ENCODE measurements at places on chromosomes 5 and 9.

- no peak for DNase-seq
Measured at GRCh38 chr9:134669399-134669955, 27.9 kb downstream of the COL5A1 start.

- DNase-seq = no peak
Measured at GRCh38 chr5:5298068-5298633, 124.3 kb upstream of the ICE1 start.

- DNase-seq = no peak
Measured at GRCh38 chr5:15522187-15522520, 22.2 kb downstream of the FBXL7 start.

- DNase-seq = no peak
Measured at GRCh38 chr5:82106756-82107155, 134.9 kb downstream of the ATG10 start.

DNA sequence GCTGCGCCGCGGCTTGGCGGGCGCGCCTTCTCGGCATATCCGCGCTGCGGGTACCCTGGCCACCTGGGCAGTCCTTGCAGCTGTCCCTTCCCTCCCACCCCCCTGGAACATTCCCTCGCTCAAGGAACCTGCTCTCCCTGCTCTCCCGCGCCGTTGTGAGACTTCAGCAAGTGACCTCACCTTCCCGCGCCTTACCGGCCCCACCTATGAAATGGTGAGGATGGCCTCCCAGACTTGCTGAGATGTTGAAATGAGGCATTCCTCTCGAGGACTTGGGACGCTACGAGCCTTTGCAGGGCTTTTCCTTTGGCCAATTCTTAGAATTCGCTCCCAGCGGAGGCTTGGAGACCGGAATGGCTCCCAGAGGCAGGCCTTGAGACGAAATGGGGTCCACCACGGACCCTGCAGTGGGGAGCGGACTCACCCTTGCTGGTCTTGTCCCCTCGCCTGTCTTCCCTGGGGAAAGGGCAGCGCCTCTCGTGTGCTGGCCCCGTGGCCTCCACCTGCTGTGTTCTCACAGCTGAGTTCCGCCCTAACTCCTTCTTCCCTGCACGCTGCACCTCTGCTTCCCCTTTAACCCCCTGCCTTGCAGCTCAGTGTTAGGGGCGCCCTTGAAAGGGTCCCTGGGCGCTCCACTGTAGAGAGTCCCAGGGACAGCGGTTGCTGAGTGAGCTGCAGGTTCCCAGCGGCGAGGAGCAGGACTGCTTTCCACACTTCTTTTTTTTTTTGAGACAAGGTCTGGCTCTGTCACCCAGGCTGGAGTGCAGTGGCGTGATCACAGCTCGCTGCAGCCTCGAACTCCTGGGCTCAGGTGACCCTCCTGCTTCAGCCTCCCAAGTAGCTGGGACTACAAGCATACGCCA lies 907 bp downstream of the HMCN2 start:
- no peak for DNase-seq

DNA sequence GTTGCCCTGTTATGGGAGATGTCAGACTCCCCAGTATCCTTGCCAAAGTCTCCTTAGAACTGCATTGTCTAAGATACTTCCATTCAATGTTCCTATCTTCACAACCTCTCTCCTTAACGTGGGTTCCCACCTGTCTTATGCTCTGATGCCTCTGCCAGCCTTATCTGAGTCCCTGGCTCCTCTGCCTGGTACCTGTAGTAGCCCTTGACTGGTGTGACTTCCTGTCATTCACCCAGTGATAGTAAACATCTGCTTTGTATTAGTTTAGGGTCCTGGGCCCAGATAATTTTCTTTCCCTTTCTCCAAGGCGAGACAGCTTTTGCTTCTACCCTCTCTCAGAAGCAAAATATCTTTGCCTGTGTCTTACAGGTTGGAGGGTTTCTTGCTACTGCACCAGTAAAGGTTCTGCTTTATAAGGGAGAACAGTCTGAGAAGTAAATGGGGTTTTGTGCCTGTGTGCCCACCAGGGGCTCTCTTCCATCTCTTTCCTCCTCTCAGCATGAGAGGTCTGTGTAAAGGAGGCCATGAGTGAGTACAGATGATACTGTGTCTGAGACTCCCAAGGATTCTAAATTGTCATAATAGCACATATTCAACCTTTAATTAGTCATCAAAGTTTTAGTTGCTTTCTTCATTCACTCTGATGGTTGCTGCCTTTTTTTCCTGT lies 220.8 kb downstream of the PRR16 start:
- DNase-seq = no peak

DNA sequence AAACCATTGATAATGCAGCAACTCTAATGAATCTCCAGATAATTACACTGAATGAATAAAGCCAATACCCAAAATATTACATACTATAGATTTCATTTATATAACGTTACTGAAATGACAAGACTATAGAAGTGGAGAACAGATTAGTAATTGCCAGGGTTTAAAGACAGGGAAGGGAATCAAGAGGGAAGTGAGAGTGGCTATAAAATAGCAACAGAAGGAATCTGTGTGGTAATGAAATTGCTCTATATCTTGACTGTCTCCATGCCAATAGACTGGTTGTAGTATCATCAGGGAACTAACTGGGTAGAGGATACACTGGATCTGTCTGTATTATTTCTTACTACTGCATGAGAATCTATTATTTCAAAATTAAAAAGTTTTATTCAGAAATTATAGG lies 396.5 kb upstream of the RPS23 start:
- no peak for DNase-seq

DNA sequence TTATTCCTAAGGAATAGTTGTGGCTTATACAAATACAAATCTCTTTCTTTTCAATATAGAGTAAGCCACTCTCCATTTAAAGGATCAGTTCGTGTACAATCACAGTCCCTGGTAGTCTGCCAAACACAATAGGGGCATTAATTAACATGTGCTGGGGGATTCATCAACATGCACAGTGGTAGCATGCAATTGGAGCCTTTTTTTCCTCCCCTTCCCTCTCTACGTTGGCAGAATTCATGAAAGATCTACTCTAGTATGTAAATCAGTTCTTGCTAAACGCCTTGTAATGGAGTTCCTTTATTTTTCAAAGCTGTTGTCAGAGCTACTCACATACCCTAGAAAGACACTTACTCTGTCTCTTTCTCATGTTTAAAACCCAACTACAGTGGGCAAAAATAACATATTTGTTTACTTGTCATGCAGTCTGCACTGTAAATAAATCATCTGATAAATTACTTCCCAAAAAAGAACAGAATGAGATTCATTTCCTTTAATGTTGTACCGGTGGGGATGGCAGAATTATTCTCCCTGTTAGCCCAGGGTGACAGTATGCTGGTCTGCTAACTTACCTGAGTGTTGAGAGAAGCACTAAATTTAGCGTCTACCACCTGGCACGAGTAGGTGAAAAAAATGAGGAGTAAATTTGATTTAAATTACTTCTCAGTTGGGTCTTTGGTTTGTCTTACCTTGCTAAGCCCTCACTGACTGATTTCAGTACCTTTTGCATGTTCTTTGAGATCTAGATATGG lies 341.5 kb upstream of the CCNH start:
- no peak for DNase-seq

- DNase-seq = no peak
Measured at GRCh38 chr9:125931211-125931610, 184.0 kb downstream of the PBX3 start.

DNA sequence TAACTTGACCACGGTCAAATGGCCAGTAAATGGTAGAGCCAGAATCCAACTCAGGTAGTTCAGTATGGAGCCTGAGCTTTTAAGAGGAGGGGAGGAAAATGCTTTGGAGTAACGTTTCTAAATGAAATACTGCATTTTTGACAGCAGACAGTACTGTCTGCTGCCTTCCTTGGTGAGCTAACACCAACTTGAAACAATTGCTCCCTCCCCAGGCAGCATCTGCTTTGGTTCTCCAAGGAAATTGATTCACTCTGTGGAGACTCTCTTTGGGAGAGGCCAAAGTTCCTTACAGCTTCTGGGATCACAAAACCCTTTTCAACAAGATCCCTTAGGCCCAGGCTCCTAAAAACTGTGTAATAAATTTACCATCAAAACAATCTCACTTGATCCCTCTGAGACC lies 75.2 kb upstream of the SSBP2 start:
- no peak for DNase-seq

DNA sequence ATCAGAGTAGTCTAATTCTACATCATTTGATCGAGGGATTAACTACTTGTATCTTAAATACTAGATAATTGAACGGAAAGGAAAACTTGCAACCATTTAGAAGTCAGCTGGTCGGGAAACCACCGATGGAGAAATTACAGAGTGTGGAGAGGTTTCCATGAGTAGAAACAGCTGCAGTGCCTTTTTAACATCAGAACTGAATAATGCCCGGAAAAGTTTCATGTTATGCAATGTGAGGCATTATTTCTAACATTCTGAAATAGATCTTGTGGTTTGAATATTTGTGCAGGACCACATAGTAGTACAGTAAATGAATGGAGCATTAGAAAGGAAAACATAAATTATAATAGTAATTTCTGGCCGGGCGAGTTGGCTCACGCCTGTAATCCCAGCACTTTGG lies 88.1 kb upstream of the RNF180 start:
- DNase-seq = no peak

GRCh38 chr9:92507496-92507895 lies 25.2 kb upstream of the ASPN start:
- DNase-seq = no peak

GRCh38 chr5:19179571-19179970 lies 808.4 kb downstream of the CDH18 start:
- DNase-seq = no peak

GRCh38 chr5:72108202-72109061 lies 1.2 kb downstream of the MAP1B start:
- no peak for DNase-seq

GRCh38 chr5:91670563-91670962 lies 287.4 kb upstream of the ARRDC3 start:
- no peak for DNase-seq

GRCh38 chr5:180104168-180104530 lies 32.6 kb upstream of the RNF130 start:
- no peak for DNase-seq

DNA sequence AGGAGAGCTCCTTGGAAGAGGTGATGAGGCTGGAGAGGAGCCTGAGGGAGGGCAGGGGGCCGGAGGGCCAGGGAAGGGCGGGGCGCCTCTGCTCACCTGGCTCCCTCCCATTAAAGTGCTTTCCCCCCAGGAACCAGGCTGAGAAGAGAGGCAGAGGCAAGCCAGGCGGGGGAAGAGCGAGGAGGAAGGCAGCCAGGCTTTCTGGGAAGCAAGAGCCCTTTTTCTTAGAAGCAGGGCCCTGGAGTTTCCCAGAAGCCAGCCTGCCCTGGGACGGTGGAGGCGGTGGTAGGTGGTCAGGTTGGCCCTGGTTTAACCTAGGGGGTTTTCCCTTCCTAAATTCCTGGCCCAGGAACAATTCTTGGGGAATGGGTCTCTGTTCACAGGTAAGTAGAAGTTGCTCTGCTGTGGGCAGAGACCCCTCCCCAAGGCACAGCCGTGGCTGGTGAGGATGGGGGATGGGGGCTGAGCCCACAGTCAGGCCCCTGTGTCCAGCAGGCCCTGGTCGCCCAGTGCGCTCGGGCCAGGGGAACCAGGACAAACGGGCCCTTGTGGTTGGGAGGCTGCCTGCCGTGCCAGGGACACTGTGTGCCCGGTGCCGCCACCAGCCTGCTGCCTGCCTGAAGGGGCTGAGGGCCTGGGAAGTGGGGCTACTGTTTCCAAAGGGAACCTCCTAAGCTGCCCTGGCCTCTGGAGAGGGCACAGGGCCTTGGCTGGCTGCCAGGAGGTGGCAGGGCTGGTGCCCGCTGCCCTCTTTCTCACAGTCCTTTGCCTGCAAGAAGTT lies 16.6 kb upstream of the RALGDS start:
- no peak for DNase-seq

GRCh38 chr5:111168608-111169007 lies 55.6 kb upstream of the CAMK4 start:
- DNase-seq = no peak

DNA sequence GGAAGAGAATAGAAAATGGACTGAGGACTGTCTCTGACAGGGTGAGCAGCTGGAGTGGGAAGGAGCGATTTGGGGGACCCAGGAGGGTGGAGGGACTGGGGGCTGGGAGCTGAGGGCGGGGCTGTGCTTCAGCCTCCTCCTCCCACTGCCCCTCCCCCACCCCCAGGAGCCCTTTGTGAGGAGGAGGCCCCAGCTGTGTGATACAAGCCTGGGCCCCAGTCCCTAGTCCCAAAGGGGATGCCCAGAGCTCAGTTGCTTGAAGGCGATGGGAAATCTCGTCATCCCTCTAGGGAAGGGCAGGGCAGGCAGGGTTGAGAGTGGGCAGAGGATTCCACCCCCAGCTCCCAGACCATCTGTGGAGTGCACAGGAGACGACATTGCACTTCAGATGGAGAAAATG lies at the start of gene SPATA31E1:
Gene SPATA31E1 (plus strand): TSS at position 251 of the 400 bp plus-strand sequence. CDS start 15 bp downstream, at position 266.
- no peak for DNase-seq

DNA sequence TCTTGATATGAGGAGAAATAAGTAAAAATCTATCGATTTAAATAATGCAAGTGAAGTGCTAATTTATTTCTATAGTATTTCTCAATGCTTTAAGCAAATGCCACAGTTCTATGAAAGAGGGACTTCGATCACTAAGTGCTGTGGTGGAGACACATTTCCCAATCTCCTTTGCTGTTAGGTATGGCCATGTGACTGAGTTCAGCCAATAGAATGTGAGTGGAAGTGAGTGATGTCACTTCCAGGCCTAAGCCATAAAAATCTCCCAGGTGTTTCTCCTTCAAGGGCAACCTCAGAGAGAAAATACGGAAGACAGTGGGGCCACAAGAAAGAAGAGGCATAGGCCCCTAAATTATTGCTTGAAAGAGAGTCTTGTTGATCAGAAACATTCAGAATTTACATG lies 100.3 kb upstream of the ANKH start:
- DNase-seq = no peak

GRCh38 chr9:133837627-133838597 lies 99.8 kb upstream of the SARDH start:
- no peak for DNase-seq

- DNase-seq = no peak
Measured at GRCh38 chr9:3608011-3608410, 82.2 kb upstream of the RFX3 start.

GRCh38 chr5:91487420-91487819 lies 104.3 kb upstream of the ARRDC3 start:
- DNase-seq = no peak

DNA sequence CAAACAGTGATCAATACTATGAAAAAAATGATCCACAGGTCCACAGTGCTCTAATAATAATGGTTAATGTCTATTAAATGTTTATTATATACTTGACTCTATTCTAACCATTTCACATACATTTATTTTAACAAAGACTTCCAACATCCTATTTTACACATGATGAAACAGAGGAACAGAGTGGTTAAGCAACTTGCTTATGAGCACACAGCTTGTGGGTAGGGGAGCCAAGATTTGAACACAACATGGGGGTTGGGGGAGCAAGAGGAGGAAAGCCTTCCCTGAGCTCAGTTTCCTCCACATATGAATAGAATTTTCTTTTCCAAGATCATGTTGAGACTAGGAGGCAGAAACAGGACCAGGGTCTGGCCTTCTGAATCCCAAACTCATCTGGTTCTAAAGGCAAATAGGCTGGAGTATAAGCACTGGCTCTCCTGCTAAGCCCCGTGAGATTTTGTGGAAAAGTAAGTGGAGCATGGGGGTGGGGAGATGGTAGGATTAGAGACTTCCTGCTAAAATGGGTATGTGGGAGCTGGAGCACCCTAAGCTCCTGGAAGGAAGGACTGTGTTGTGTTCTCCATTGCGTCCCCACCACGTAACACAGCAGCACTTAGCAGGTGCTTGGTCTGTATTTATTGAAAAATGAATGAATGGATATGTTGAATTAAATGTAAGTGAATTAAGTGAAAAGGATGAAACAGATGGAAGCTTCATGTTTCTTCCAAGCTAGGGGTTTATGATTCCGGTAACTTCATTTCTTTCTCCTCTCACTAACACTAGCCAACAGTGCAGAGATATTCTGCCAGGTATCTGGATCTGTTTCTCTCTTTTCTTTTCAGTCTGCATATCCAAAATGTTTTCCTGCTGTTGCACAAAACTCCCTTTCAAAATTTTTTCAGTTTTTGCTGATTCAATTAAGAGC lies 26.9 kb upstream of the GALNT10 start:
- no peak for DNase-seq

All from stimulated activated CD8-positive, alpha-beta memory T cell treated with anti-CD3 and anti-CD28 coated beads, Interleukin-7, amount 100 ng/mL, for 4 hours (primary cell).